Fibroblast of lung (primary cell): ENCODE measurements at places on chromosomes 7 and 10.

GRCh38 chr10:18478354-18478753 lies 173.0 kb downstream of the NSUN6 start:
- DNase-seq, result no peak

DNA sequence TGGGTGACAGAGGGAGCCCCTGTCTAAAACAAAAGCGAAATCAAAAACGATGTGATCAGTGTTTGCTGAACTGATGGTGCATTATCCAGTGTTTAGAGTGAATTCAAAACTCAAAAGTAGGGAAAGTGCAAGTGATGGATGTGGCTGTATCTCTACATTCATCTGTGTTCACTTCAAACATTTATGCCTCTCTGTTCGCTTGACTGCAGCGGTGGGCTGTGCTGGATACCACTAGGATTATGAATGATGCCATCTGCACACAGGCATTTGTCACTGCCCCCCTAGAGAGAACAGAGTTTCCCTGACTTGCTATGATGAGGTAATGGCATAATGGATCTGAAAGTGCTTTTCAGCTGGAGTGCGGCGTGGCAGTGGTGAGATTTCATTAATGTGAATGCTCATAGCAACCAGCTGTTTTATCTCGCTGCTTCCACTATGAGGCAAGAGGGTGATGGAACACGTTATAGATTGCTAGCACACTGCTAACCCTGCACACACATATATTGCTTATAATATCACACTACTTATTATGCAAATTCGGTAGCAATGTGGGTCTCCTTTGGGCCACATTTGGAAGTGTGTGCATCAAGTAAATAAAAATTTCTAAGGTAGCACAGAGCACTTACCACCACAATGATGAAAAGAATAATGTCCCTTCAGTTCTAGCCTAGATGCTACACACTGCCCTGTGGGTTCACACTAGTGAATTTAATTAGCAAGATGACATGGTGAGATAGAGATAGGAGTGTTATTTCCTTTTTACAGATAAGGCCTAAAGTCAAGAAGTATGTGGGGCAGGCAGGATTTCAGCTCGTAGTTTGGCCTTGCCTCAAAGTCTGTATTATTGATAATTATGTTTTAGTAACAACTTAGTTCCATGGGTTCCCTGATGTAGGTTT lies 164.7 kb downstream of the CAMK1D start:
- no peak for DNase-seq

DNA sequence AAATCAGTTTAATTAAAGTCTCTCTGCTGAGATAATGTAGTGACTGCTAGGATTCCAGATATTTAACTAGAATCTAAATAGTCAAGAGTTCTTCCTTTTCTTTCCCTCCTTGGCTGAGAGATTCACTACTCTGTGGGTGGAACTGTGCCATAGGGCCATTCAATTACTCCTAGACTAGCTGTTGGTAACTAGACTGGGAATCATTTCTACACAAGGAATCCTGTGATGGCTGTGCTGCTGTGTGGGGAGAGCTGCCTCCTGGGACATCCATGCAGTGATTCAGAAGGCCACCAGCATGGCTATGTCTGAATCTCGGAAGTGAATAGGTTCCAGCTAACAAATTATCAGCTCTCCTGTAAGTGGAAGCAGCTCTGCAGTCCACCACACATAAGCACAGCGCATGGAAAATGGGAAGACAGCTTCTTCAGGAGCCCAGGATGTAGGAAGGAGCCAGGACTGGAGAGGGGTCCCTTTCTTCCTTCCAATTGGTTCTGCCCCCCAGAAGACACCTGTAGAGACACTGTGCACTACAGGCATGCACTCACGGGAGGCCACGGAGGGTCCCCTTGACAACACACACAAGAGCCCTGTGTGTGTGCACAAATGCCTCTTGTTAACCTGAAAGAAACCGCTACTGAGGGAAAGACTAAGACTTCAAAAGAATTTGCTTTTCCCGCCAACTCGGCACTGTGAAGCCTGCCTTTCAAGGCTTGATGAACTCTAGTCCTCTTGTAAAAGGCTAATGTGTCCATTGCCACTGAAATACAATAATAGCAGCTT lies 66.5 kb downstream of the SCRN1 start:
- DNase-seq, result no peak

GRCh38 chr7:55493408-55493807 lies 78.9 kb downstream of the VOPP1 start:
- peak; percentile 28 for DNase-seq

DNA sequence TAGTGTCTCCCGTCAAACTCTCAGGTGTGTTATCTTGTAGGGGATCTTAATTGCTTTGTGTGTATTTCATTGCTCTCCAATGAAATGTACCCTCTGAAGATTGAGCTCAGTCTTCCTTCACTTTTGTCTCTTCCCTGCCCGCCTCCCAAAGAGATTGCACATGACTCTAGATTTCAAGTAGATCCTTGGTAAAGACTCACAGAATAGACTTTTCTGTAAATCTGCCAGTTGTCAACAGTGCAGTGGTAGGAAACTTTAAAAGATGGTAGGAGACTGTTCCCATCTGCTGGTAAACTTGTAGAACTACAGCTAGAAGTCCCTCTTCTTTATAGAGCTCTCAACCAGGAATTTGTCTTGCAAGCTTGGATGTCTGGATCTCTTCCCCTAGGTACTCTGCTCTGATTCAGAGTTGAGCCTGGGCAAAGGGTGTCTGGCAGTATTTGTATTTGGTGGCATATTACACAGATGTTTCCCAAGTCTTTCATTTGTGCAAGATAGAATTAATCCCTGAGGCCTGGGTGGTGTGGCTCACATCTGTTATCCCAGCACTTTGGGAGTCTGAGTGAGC lies 9.6 kb downstream of the CCL26 start:
- peak; percentile 85 for DNase-seq

GRCh38 chr10:75233444-75234016 lies 2.2 kb downstream of the COMTD1 start:
- no peak for DNase-seq

GRCh38 chr7:73350306-73351068 lies 22.5 kb downstream of the FKBP6 start:
- DNase-seq, result no peak

- no peak for DNase-seq
These were observed 256.6 kb upstream of the SEMA3C start for GRCh38 chr7:81175275-81175940.

DNA sequence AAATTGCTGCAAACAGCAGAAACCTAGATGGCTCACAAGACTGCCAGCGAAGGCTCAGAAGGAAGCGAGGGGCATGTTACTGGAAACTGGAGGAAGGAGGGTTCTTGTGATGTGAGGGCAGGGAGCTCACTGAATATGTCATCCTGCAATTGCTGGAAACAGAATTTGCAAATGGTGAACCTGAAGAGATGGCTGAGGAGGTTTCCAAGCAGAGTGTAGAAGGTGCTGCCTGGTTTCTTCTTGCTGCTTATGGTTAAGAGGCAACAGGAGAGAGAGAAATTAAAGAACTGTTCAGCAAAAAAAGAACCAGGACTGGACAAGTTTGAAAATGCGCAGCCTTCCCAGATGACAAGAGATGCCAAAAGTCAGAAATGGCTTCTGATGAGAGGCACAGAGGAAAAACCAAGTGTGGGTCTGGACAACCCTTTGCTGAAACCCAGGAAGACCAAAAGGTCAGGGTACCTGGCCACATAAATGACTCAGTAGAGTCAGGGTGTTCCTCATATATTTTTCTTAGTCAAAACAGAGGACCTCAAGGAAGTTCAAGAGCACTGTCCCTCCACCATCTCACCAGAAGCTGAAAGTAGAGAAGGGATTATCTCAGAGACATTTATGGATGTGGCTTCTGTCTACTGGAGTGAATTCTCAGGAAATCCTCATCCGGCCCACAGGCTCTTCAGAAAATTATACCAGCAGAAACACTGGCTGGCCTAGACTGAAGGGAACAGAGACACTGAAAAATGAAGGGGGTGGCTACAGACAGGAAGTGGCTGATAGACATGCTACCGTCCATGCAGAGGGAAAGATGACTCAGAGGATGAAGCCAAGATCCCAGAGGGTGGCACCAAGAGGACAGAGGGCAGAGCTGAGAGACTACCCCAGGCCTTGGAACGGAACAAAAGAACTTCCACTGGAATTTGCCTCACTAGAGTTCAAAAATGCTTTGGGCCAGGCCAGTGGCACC lies 10.1 kb downstream of the PAPOLB start:
- peak; percentile 25 for DNase-seq

DNA sequence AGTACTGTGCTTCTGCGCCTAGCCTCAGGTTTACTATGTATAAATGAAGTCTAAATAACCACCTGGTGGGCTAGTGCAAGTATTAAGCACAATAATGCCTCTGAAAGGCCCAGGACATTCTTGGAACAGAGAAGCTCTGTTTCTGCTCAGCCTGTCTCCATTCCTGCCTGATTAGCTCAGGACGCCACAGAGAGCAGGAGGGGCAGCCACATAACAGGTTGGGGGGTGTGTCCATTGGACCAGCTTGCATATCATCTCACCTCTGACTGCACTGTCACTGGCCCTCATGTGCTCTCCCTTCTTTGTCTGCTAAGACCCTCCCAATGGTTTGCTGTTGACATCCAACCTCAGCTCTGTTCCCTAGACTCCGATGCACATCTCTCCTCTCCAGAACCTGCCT lies 52.8 kb upstream of the IKZF1 start:
- DNase-seq, result no peak

DNA sequence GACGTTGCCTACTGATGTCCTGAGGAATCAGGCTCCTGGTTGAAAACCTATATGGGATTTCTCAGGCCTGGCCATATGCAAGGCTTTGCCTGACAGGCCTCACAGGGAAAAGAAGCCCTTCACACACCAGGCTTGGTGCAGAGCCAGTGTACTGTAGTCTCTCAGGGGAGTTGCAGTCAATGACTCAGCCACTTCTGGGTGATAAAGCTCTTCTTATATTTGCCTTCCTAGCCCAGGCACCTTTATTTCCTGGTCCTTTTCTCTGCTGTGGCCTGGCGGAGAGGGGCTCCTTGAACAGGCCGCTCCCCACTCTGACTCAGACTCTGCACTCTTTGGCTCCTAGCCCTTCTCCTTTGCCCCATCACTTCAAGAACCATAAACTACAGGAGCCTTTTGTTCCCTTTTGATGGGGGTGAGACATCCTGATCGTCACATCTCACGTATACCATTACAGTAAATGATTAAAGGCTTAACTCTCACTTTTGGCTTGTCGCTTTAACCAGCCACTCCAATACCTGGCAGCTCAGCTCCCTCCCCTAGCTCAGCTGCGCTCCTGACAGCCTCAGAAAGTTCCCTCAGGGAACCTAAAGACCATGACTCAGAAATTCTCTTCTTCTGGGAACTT lies 33.5 kb downstream of the DPY19L1 start:
- DNase-seq, result peak; percentile 93

- no peak for DNase-seq
These were observed 830.4 kb upstream of the IGFBP3 start for GRCh38 chr7:46751471-46751870.

DNA sequence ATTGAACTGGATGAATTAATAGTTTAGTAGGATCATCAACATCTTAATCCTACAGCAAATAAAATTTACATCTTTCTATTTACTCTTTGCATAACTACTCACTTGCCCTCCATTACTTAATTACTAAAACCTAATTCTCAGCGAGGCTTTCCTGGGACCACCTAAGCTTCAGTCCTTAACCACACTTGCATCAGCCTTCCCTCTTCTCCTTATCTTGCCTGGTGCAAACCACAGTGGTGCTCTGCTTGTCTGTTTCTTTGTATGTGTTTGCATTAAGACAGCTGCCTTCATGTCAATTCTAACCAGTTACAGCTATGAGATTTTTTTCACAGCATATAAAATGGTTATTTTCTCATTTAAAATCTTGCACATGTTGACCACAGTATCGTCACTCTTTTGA lies 72.6 kb upstream of the ZNF92 start:
- DNase-seq, result no peak

GRCh38 chr10:44425466-44425865 lies 40.6 kb upstream of the CXCL12 start:
- no peak for DNase-seq

DNA sequence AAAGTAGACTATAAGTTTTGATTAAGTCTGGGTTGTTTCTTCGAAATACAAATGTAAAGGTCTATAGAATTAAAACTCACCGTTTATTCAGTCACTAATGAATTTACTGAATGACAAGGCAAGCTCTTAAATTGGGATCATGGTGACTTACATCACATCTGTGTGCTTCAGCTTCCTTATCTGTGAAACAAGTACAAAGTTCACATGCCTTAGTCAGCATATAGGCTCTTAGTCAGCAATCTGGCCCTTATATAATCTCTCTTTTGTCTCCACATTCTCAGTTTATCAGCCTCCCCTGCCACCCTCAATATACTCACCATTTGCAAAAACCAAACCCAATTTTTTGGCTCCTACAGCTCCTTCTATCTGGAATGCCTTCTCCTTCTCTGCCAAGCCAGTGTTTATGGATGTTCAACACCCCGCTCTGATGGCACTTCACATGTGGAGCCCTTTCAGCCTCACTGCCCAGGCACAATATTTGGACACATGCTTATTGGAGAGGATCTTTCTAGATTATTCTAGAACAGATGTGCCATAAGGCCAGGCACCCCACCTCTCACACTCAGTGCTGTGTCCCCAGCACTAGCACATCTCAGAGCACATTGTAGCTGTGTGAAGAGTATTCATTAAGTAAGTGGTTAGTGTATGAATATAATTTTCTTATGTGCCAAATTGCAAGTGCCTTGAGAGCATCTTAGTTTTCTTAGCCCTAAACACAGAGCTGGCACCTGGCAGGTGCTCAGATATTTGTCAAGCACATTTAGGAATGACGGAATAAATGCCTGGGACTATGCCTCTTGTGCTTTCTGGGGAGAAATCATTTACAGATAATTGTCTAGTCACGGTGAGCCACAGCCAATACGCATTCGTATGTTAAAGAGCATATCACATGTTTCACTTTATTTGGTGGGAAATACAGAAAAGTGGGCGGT lies 9.8 kb upstream of the LAMB1 start:
- peak; percentile 78 for DNase-seq

DNA sequence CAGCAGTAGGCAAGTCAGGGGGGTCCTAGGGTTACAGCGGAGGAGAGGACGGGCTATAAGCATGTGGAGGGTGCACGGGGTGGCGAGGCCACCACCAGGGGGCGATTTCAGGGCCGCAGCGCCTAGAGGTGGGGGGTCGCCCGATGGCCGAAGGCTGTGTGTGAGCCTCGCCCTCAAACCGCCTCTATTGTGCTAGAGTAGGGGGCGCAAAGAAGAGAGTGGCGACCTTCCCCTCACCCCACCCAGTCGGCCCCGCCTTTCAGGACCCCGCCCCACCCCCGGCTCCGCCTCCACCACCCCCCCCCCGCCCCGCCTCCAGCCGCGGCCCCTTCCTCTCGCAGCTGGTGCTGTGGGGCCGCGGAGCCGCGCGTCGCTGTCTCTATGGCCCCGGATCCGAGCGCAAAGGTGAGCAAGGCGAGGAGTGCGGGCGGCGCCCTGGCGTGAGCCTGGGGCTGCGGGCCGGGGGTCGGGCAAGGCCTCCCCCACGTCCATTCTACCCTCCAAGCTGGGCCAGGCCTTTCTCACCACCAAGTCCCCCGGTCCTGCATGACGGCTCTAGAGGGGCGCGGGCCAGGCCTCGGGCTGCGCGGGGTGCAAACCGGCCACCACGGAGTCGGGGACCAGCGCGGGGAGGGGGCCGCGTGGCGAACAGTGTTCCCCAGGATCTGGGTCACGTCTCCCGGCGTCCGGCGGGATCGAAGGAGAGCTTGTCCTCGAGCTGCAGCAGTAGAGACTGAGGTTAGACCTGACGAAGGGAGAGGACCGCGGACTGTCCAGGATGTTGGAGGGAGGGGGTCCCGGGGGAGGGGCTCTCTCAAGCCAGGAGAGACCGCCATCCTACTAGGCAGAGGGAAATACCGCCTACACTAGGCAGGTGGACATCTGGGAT lies at the start of gene SEMA4G:
Gene SEMA4G (plus strand): TSS at position 318 of the 889 bp plus-strand sequence. CDS start 3,409 bp downstream, outside the sequence.
- peak; percentile 15 for DNase-seq

GRCh38 chr10:23294638-23295247 lies 49.9 kb downstream of the C10orf67 start:
- DNase-seq, result no peak

GRCh38 chr7:18201350-18201749 lies 173.7 kb upstream of the PRPS1L1 start:
- DNase-seq, result no peak
